ENCODE measurements at places on chromosomes 3 and 15.
A peak's percentile ranks its signal among the peaks of the same experiment; 100 is the strongest.

- no peak for DNase-seq
Observed at GRCh38 chr3:79085171-79085570, 682.6 kb downstream of the ROBO1 start.

DNA sequence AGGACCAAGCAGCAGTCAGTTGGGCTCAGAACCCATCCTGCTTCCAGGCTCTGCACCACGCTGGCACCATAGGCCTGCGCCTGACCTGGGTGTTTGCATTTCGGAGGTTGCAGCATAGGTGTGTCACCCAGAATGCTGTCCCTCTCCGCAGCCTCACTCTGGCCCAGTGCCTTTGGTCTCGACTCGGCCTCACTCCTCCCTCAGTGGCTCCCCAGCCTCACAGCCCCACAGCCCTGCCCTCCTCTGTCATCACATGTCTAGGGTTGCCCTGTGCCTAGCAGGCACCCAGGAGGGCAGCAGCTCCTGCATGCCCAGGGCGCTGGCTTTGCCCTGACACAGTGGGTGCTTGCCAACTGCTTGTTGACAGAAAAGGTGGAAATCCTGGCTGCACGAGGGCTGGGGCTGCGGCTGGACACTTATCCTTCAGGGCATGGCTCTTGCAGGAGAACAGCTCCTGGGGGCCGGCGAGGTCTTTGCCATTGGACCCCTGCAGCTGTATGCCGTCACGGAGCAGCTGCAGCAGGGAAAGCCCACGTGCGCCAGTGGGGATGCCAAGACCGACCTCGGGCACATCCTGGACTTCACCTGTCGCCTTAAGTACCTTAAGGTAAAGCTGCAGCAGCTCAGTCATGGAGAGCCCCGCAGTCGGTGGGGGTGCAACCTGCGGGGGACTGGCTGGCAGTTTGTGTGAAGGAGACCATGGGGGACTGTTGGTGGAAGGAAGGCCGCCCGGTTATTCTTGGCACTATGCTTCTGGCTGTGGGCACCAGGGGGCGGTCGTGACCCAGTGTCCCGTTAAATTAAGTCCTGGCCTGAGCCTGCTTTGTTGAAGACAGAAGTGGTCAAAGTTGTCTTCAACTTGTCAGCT lies 16.2 kb downstream of the NISCH start:
- no peak for DNase-seq

DNA sequence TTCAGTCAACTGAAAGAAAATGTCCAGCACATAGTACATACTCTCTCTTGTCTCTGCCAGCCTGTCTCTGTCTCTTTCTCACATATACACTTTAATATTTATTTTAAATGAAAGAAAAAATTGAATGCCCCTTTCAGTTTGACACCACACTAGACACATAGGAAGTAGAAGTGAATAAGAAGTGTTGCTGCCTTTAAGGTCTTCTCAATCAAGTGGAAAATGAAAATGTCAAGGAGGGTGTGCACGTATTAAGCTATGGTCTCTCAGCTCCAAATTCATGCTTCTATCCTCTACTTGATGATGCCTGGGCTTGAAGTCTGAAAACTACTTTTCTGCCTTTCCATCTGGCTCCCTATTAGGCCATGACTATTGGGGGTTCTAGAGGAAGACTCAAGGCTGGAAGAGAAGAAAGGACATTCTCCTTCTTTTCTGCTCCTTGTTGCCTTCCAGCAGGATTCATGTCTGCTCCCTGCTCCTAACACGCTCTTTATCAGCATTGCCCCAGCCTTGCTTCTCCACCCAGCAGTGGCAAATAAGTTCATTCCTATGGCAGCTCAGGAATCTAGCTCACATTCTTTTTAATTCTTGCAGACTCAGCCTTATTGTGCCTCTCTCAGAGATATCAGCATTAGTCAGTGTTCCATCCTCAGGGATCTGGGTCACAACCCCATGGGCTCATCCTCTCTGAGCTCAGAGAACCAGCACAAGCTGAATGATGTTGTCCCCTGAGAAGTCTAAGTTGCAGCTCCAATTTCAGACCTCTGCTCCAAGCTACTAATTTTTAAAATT lies 609.1 kb upstream of the GRM7 start:
- no peak for DNase-seq

DNA sequence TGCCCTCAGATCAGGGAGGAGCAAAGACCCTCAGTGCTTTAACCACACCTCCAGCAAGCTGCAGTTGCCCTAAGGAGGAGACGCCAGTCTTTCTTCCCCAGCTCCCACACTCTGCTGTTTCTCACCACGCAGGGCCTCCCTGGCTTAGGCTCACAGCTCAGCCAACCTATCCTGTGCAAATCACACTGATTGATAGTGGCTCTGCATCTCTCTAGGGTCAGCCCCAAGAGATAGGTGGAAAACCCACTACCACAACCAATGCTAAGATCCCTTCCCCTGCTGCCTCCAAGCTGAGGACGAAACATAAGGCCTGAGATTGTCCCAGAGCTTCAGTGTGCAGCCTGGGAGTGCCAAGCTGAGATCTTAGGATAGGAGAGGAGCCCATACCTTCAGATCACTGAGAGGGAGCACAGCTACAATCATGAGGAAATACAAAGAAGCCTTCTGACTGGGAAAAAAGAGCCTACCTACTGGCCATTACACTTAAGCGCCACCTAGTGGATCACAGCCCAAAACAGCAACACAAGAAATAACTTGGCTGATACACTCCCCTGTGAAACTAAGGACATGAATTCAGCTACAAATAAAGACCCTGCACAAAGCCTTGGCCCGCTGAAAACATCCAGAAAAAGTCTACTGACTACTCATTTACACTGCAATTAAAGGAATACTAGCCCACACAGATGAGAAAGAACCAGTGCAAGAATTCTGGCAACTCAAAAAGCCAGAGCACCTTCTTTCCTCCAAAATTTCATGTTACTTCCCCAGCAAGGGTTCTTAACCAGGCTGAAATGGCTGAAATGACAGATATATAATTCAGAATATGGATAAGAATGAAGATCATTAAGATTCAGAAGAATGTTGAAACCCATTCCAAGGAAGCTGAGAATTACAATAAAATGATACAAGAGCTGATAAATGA lies 271.5 kb upstream of the DCBLD2 start:
- no peak for DNase-seq

DNA sequence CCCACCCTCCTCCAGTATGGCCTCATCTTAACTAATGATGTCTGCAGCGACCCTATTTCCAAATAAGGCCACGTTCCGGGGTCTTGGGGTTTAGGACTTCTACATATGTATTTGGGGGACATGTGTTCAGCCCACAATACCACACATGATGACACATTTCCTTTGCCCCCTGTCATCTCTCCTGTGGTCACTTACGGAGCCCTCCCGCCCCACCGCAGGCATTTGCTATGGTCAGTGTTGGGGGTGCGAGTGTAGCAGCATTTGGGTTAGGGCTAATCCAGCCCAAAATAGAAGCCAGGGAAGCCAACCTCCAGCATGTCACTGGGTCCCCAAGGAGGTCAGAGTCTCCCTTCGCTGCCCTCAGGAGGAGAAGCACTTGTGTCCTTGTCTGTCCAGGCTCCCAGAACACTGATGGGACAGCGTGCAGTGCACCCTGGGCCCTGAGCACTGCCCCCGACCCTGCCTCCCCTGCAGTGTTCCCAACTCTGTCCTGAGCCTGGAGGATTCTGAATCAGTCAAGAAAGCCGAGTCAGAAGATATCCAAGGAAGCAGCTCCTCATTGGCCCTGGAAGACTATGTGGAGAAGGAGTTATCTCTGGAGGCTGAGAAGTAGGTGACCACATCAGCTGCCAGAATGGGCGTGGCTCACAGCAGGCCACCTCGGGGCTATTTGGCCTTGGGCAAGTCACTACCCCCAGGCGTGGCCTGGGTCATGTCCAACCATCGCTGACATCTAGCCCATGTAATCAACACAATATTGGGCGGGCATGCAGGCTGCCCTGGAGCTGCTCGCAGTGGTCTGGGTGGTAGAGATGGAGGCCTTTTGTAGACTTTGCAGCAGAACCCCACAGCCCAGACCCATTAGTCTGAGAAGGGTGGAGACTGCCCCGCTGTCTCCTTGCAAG lies 46.9 kb upstream of the FGD5 start:
- no peak for DNase-seq

- DNase-seq = peak; percentile 22
Observed at GRCh38 chr15:96327155-96327741, 3.3 kb upstream of the NR2F2 start.

GRCh38 chr3:154862265-154862664 lies 217.9 kb upstream of the MME start:
- DNase-seq = no peak
